Fibroblast of pulmonary artery (primary cell): ENCODE measurements at places on chromosomes 4 and X.

DNA sequence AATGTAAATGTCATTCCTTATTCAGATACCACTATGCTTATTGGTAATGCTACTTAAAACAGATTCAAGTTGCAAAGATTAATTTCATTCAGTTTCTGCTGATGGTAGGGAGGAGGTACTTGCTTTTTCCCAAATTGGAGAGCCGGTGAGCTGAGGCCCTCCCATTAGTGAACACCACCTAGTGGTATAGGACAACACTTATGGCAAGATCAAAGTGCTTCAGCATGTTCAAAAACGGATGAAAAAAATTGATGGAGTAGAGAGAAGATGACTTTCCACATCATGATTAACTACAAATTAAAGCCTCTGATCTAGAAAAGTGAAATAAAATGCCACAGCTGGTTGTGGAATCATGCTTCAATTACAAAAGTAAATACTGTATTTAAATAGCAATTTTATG, 112.9 kb downstream of the MBNL3 start:
- no peak for DNase-seq

- no peak for DNase-seq
Observed at GRCh38 chr4:128787509-128788311, 21.8 kb upstream of the JADE1 start.

GRCh38 chr4:121740796-121741409, 24.1 kb downstream of the SMIM43 start:
- DNase-seq = no peak

GRCh38 chr4:145609481-145610427, 9.4 kb upstream of the MMAA start:
- peak; percentile 88 for DNase-seq

DNA sequence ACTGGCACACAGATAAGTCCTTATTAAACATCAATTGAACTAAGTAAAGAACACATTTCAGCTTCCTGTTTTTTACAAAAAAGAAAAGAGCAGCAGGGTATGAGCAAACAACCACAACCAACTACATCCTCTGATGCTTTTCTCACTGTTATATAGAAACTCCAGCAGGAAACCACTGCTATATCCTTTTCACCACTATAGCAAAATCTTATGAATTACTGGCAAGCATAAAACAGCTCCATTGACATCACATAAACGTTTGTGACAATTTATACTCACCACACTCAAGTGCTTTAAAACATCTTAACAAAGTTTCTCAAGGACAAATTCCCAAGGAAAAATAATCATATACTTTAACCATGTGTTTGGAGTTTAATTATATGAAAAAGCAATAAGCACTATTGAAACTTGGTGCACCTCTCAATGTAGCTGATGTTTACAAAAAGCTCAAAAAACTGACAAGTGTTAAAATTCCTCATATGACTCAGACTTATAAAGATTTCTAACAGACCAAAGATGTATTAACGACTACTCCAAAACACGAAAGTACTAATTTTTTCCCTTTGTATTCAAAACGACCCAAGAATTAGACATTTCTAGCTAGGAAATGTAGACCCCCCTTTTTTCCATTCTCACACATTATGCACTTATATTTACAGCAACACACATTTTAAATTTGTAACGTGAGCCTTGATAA, 12.9 kb downstream of the GPRIN3 start:
- no peak for DNase-seq

GRCh38 chr4:10302096-10302495, 155.1 kb downstream of the ZNF518B start:
- DNase-seq = no peak

GRCh38 chr4:1574601-1575417, 109.3 kb downstream of the FAM53A start:
- DNase-seq = no peak

DNA sequence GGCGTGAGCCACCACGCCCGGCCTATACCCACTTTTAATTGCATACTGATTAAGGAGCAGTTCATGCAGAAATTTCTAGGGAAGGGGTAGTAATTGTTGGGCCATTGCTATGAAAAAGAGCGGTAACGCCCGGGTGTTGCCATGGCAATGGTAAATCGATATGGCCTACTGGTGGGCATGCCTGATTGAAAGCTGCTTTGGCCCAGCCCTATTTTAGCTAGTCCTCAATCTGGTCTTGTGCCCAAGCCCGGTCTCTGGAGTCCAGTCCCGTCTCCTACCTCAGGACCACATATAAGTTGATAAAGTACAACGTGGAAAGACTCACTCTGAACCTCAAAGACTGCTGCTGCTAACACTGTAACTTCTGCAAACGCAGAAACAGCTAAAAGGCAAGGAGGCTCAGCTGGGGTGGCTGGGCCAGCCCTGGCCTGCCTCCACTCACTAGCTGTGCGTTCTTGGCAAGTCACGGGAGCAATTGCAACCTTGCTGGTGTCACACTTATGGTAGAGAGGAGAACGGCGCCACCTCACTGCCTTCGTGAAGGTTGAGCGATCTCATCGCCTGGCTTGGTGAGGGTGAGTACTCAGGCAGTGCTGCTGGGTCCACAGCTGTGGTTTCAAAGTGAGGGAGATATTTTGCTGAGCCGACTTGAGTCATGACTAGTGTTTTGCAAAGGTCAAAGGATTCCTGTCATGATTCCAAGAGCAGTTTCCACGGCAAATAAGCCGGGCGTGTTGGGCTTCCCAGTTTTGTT, 57.0 kb upstream of the GRPEL1 start:
- DNase-seq = peak; percentile 84

- no peak for DNase-seq
Observed at GRCh38 chr4:94141001-94141400, 66.7 kb upstream of the SMARCAD1 start.

DNA sequence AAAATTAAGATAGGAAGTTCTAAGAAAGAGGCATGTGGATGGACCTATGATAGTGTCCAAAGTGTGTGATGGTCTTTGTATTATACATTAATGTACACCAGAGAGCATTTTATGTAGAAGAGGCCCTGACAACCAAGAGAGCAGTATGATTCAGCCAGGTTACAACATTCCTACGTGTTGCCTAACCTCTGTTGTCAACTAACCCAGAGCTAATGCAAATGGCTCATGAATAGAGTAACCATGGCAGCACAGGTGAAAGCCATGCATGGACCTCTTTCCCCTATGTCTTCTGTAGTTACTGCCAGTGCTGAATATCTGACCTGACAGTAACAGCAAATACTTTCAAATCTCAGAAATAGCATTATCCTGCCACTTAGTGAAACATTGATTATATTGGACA, 255.6 kb downstream of the NDST4 start:
- no peak for DNase-seq

DNA sequence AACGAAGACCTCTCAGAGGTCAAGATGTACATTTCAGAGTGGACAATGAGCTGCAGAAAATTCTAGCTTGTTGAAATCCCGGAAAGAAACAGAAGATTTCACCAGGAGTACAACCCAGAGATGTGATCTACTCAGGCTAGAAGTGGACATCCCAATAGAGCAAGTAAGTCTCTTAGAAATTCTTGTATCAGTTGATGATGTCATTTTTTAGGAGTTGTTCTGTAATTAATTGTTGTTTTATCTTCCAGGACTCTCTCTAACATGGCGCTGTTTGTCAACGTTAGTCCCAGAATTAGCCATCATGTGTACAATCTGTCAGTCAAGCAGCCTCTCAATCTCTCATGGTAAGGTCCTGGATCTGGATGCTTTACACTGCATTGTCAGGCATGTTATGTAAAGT, 174.4 kb downstream of the GRIA3 start:
- DNase-seq = no peak

- peak; percentile 70 for DNase-seq
Observed at GRCh38 chrX:71081330-71082123, 13.4 kb upstream of the SNX12 start.

GRCh38 chrX:115583496-115584004, 22.6 kb downstream of the PLS3 start:
- peak; percentile 28 for DNase-seq

GRCh38 chr4:84887824-84888223, 78.7 kb downstream of the WDFY3 start:
- peak; percentile 65 for DNase-seq

GRCh38 chrX:45851434-45851991, 650.8 kb upstream of the DIPK2B start:
- no peak for DNase-seq

DNA sequence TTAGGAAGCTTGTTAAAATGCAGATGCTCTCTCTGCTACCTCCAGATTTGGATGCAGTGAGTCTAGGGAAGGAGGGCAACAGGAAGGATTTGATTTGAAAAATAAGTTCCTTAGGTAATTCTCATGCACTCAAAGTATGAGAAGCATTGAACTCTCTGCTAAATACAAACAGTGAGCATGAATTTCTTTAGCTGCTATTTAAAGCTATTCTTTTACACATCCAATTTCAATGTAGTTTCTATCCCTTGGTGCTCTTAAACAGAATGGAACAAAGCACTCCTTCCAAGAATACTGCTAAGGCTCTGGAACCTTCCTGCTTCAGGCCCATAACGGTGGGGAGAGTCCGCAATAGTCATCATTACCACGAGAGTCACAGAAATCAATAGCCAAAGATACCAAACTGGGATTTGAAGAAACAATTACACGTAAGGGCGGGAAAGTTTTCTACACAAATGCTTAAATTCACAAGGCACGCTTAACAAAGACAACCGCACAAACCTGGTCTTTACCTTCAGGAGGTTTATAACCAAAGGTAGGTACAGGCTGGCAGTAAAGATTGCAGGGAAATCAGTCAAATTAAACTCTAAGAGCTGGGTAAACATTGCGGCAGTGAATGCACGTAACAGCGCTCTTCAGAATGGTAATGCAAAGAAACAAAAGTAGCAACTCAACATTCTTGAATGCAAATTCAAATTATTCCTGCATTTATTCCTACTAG, 123.2 kb upstream of the NAP1L5 start:
- DNase-seq = no peak

GRCh38 chrX:130975947-130976346, 72.9 kb upstream of the ENOX2 start:
- DNase-seq = peak; percentile 52

- peak; percentile 78 for DNase-seq
Observed at GRCh38 chr4:123995936-123996335, 599.3 kb downstream of the SPRY1 start.

DNA sequence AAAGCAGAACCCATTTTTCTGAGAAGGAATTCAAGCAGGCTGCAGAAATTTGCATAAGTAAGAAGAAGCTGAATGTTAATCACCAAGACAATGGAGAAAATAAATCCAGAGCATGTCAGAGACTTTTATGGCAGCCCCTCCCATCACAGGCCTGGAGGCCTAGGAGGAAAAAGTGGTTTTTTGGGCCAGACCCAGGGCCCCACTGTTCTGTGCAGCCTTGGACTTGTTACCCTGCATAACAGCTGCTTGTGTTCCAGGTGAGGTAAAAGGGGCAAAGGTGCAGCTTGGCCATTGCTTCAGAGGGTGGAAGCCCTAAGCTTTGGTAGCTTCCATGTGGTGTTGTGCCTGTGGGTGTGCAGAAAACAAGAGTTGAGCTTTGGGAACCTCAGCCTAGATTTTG, 1516.2 kb upstream of the PCDH10 start:
- DNase-seq = no peak

DNA sequence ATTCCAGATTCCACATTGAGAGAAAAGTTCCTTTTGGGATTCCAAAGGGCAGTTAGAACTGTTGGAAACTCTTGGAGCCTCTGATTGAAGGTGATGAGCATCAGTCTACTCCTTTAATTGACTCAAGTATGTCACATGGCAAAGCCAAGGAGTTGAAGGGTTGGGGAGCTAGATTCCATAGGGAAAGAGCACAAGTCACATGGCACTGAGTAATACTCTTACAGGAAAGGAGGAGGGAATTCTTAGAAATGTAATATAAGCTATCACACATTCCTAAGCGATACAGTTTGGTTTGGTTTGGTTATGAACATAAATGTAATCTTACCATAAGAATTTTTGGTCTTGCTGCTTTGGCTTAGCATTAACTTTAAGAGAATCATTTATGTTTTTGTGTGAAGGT, 15.7 kb downstream of the SPCS3 start:
- DNase-seq = peak; percentile 60

DNA sequence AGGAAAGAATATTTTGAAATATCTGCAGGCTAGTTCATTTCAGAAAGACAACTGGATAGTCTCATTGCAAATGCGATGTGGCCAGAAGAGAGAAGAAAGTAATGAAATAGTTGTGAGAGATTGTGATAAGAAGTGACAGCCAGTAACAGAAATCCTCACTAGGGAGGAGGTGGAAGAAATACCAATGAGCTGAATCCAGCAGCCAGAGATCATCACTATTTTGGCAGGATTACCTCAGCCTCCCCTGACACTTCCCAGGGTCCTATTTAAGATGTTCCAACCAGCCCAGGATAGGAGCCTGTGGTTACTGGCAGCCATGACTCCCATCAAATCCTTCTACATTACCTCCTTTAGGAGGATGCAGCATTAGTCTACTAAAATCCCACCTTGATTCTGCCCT, 76.7 kb upstream of the ARHGAP24 start:
- DNase-seq = peak; percentile 73

GRCh38 chr4:124803641-124804040, 91.1 kb upstream of the ANKRD50 start:
- DNase-seq = peak; percentile 63

- DNase-seq = no peak
Observed at GRCh38 chr4:188246488-188246887, 107.2 kb downstream of the TRIML1 start.

DNA sequence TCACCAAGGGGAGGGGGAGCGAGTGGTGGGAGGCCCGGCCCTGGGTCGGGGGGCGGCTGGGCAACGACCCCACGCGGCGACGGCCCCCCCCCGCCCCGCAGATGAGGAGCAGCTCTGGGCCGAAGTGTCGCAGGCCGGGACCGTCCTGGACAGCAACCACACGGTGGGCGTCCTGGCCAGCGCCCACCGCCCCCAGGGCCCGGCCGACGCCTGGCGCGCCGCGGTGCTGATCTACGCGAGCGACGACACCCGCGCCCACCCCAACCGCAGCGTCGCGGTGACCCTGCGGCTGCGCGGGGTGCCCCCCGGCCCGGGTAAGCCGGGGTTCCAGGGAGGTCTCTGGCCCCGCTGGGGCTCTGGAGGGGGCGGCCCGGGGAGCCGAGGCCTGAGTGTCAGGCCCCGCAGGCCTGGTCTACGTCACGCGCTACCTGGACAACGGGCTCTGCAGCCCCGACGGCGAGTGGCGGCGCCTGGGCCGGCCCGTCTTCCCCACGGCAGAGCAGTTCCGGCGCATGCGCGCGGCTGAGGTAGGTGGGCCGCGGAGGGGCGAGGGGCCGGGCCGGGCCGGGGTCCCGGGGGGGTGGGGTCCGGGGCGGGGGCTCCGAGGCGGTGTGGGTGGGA, 8.7 kb upstream of the FGFRL1 start:
- no peak for DNase-seq

- no peak for DNase-seq
Observed at GRCh38 chrX:28312965-28313364, 274.3 kb upstream of the IL1RAPL1 start.

DNA sequence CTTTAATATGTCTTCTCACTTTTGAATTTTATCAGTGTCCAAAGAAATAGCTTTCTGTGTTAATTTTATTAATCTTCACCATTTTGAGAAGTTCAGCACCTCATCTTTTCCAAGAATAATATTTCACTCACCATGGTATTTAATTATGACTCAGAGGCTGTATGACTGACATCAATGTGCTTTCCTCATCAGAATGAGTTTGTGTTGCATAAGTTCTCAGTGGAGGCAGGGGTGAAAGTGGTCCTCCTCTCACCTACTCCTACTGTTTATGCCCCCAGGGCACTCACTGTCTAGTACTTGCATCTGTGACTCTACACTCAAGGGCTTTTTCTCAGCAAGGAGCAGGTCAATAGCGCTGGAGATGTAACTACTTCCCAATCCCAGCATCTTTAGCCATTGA, 905.3 kb upstream of the INTU start:
- DNase-seq = peak; percentile 31

GRCh38 chr4:84614891-84615290, 32.0 kb downstream of the CDS1 start:
- DNase-seq = no peak
